ENCODE measurements at places on chromosomes 16 and 17.

DNA sequence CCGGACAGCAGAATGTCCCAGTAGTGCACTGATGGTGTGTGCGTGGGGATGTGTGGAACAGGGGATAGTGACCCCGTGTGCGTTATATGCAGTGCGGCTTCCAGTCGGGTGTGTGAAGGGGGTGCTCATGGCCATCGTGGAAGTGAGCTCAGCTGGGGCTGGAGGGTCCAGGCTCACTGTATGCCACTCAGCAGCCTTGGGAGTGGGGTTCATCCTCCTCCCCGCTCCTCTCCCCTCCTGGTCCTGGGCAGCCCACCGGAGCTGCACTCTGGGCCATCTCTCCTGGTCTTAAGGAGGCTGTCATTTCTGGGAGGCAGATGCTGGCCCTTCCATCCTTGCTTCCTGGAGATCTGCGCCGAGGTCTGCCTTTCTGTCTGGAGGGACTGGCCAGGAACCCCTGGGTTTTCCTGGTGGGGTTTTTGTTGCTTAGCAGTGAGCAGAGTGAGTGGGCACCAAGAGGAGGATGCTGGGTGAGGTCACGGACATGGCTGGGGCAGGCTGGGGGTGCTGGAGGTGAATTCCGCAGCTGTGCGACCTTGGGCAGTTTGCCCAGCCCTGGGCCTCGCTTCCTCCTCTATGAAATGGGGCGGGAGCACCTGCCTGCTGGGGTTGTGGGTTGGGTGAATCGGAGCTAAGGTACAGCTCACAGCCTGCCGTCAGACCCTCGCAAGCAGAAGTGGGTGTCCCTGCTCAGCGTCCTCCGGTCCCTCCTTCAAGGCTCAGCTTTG lies 164.1 kb downstream of the SEC14L1 start:
- DNase-seq = no peak

GRCh38 chr16:89014403-89015230 lies 37.6 kb upstream of the CBFA2T3 start:
- DNase-seq = no peak

DNA sequence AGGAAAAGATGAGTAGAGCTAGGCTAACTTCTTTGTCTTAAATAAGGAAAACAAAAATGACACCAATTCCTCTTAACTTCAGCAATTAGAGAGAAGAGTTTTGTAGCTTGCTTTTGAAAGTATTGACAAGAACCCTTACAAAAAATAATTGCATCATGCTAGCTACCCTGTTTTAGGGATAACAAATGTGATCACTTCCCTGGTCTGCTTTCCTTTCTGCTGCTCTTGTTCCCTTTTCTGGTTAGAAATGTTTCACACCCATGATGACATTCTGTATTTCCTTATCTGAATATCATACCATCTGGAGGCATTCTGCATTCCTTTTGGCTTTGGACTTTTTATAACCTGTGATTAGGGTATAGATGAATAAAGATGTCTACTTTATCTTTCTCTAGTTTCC lies 9.9 kb upstream of the SMIM36 start:
- DNase-seq = no peak

- no peak for DNase-seq
Measured at GRCh38 chr17:74810699-74811485, 34.7 kb upstream of the NAT9 start.

GRCh38 chr17:7352503-7352889 lies 534 bp downstream of the KCTD11 start:
- no peak for DNase-seq

- no peak for DNase-seq
Measured at GRCh38 chr17:32773856-32774694, 102.8 kb downstream of the MYO1D start.

DNA sequence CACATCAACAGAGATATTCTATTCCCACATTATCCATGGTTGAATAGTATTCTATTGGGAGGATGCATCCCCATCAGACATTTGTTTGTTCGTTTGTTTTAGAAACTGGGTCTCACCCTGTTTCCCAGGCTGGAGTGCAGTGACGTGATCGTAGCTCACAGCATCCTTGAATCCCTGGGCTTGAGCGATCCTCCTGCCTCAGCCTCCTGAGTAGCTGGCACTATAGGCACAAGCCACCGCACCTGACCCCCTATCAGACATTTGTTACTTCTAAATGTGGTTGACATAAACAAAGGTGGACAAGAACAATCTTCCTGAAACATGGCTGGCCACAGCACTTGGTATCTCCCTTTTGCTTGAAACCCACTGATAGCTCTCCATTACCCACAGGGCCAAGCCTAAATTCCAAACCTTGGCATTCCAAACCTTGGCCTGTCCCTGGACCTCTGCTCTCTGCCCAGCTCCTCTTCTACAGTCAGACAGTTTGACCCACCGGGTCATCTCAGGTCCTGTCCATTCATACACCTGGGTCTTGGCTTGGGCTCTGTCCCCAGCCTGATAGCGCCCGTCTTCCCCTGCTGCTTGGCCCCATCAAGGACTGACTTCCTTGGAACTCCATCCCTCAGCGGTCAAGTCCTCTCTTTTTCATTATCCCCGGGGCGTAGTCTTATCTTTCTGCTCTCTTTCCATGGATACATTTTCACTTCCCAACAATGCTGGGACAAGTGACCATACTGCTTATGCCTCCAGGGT lies 1.5 kb upstream of the PRR29 start:
- no peak for DNase-seq

- DNase-seq = no peak
Measured at GRCh38 chr16:2763173-2763572, 10.7 kb downstream of the SRRM2 start.

- no peak for DNase-seq
Measured at GRCh38 chr17:39200957-39201510, 951 bp downstream of the RPL19 start.

DNA sequence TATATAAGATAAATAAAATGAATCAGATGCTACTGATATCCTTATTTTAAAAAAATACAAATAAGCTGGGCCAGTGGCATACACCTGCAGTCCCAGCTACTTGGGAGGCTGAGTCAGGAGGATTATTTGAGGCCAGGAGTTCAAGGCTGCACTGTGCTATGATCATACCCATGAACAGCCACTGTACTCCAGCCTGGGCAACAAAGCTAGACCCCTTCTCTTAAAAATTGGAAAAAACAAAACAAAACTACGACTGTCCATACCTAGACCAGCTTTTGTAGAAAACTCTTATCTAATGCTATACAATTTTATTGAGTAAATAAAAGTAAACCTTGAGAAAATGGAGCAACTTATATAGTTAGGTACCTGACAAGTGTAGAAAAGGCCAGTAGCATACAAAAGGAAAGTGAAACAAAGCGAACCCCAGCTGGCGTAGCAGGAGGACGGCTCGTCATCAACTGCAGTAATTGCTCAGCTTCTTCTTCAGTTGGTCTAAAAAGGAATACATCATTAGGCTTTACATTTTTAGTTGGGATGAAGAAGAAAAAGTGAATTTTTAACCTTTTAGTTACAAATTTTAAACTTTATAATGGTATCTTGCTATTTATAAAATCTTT lies 23.6 kb downstream of the INTS2 start:
- no peak for DNase-seq

- DNase-seq = no peak
Measured at GRCh38 chr16:5024632-5025031, 9.1 kb downstream of the NAGPA start.

DNA sequence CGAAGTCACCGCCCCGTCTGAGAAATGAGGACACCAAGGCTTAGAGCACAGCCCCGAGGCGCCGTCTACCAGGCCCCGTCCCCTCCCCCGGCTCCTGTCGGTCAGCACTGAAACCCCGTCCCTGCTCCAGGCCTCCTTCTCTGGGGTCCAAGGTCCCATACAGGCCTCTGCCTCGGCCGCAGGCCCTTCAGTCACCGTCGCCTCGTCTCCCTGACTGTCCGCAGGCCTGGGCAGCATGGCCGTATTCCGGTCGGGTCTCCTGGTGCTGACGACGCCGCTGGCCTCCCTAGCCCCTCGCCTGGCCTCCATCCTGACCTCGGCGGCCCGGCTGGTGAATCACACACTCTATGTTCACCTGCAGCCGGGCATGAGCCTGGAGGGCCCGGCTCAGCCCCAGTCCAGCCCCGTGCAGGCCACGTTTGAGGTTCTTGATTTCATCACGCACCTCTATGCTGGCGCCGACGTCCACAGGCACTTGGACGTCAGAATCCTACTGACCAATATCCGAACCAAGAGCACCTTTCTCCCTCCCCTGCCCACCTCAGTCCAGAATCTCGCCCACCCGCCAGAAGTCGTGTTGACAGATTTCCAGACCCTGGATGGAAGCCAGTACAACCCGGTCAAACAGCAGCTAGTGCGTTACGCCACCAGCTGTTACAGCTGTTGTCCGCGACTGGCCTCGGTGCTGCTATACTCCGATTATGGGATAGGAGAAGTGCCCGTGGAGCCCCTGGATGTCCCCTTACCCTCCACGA lies 617 bp downstream of the COASY start:
- DNase-seq = no peak

- DNase-seq = no peak
Measured at GRCh38 chr17:7217113-7217987, 2.3 kb downstream of the DLG4 start.

DNA sequence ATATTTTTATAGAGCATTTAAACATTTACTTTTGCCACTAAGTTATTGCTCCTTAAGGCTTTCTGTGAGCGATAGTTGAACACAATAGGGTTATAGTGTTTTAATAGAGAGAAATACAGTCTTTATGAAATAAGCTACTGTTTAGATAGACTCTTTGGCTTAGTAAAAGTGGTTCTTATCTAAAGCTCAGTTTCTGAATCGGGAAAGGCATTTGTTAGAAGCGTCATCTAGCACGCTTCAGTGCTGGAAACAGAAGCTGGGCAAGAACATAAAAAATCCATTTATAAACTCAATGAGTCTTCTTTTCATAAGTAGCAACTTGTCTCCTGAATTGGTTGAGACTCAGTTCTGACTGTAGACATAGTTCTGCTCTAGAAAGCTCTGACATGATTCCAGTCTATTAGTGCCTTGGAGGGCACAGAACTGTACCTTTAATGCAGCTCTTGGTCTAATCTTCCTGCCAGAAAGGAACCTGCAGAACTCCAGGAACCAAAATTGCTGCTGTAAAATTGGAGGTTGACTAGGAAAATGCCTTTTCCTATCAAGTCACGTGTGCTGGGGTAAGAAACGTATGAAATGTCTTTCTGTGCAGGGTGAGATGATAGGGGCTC lies 55.4 kb upstream of the DNAJA2 start:
- no peak for DNase-seq

DNA sequence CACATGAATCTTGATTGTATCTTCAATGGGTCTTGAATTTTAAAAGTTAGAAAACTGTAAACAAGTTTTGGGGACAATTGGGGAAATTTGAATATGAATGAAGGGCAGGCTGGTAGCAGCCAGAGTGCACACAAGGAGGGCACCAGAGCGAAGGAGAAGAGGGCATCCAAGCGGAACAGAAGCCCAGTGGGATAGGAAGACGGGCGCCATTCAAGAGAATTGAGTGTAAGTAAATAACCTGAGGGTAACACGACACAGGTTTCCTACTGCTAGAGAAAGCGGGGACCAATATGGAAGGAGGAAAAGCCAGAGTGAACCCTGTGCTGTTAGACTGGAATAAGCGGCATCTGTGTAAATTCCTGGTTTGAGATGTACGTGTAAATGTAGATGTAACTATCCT lies 115.1 kb upstream of the CCL2 start:
- DNase-seq = no peak

- no peak for DNase-seq
Measured at GRCh38 chr17:19456016-19456927, 45.2 kb downstream of the RNF112 start.

GRCh38 chr16:64269756-64270155 lies 852.1 kb downstream of the CDH11 start:
- no peak for DNase-seq

DNA sequence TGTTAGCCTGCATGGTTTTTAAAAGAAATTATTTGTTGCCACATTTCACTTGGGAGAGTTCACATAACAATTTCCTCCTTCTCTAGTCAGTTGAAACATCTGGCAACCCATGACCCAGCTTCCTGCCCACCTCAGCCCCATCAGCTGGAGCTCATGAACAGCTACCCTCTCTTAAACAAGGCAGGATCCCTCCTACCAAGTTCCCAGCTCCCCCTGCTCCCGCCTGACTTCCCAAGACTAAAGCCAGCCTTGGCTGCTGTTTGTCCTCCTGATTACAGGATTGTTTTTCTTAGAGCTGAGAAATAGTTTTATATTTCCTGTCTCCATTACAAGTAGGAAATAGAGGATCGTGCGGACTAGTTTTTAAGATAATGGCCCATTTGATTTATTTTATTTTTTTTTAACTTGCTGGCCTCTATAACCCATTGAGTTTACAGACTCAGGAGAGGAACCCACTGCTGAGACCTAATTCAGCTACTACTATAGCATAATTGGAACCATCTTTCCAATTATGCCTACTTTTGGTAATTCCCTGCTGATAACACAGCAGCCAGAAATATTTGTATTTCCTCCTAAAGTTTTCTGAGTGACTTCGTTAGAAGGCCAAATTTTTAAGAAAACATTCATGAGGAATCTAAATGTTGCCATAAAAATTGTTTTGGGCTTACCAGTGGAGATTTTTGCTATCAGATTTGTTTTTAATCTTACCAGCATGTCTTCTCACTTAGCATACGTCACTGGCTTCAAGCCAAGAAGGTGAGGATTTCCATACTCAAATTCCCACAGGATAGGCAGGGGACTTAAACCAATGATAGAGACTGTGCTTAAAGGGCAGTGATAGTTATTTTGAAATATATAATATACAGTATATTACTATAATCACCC lies 90.0 kb downstream of the ELAC2 start:
- no peak for DNase-seq

DNA sequence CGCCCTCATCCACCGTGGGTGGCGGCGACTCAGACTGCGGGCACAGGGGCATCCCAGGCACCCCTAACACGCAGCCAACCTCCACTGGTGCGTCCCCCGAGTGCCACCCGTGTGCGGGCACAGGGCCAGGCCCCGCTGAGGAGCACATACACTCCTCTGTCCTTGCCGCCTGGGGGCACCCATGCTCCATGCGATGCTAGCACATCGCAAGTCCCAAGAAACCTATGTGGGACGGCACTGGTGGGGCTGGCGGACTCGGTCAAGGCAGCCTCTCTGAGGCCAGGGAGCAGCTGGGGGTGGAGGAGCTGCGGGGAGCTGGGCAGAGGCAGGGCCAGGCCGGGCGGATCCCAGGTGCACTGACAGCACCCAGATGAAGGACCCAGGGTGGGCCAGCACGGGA lies 4.0 kb downstream of the ZNF598 start:
- no peak for DNase-seq

DNA sequence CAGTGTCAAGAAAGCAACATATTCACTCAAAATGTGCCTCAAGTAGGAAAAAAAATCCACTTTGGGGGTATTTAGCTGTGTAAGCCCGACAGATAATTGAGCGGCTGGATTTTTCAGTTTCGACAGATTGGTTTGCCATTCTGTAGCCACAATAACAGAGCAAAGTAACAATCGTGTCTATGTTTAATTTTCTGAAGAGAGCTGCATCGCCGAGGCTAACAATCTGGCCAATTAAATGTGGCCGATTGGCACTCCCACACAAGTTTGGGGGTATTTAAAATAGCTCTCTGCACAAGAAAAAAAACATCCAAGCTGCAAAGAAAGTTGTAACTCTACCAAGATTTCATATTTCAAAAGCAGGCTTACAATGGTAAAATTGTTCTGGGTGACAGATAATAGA lies 99.7 kb upstream of the CDH13 start:
- no peak for DNase-seq

GRCh38 chr17:83079352-83079747 lies at the start of gene METRNL:
Gene METRNL, plus strand, starts transcription at chr17:83079609. Its CDS starts 207 bp downstream, at chr17:83079816.
- DNase-seq = peak; percentile 53

- no peak for DNase-seq
Measured at GRCh38 chr16:49530427-49530970, 156.9 kb downstream of the C16orf78 start.

GRCh38 chr17:44887971-44888954 lies 11.0 kb downstream of the EFTUD2 start:
- no peak for DNase-seq

- DNase-seq = no peak
Measured at GRCh38 chr16:81591545-81591870, 146.9 kb downstream of the CMIP start.
